Adrenal gland (tissue), 19 donors: ENCODE measurements at places on chromosomes 3 and 15. TPM values are rescaled to one million over a fixed set of nuclear protein-coding genes. Genes with fewer than 3 reads are reported as not detected.

- no peak for DNase-seq
Measured at GRCh38 chr15:74451322-74451721, 9.6 kb downstream of the UBL7 start.

RBP2 gene
- total RNA-seq = not detected

DNA sequence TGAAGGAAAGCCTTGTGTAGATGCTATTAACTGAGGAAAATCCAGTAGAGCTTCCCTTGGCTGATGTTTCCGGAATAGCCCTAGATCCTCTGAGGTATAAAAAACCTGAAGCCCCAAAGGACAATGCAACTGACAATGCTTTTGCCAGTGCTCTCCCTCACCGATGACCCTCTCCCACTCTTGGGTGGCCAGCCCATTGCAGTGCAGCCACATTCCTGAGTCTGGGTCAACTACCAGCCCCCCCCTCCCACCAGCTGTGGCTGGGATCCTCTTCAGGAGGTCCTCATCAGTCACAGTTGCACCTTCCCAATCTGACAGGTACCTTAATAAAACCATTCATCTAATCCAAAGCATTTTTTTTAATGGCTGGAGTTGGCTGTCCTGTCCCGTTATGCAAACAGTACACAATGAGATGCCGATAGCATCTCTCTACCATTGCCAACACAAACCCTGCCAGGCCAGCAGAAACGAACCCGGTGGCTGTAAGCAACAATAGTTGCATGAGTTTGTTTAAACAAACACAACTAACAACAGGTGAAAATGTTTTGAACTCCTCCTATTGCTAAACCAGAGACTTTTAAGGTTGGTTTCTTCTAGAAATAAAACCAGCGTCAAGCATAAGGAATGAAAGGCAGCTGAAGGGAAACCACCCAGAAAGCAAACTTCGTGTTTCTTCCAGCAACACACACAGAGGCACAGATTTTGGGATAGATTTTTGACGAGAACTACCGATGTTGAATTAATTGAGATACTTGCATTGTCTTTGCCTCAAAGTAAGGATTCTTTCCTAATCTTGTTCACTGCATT is 128.3 kb upstream of the ARHGEF3 start:
- DNase-seq = no peak

- no peak for DNase-seq
Measured at GRCh38 chr15:62407216-62407615, 242.1 kb upstream of the C2CD4B start.

DNA sequence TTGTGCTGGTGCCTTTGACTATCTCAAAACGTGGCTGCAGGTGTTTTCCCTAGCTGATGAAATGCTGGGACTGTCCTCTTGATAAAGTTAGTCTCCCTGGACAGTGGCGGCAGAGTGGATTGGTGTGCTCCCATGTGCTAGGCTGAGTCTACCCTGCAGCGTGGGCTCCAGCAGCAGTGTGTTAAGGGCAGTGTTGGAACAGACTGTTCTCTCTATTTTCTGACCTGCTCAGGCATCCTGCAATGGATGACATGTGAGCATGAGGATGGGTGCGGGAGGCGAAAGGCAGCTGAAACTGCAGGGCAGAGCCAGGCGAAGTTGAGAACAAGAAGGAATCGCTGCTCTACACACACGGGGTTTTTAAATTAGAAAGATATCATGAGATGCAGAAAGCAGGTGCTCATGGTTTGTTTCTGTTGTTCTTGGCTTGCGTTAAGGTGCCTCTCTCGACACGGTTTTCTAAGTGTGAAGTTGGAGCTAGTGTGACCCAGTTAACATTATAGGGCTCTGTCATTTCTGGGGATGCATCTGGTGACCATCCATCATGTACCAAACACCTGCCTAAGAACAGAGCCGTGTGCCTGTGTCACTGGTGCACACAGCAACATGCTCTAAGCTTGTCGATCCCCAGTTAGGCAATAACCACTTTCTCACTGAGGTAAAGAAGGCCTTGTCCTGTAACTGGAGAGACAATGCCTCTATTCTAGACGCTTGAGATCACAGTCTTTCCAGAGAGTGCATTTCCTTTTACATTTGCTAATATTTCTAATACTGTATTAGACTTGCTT is 44.3 kb downstream of the SLCO3A1 start:
- no peak for DNase-seq

SEMA3B gene
- total RNA-seq = 217 TPM

DNA sequence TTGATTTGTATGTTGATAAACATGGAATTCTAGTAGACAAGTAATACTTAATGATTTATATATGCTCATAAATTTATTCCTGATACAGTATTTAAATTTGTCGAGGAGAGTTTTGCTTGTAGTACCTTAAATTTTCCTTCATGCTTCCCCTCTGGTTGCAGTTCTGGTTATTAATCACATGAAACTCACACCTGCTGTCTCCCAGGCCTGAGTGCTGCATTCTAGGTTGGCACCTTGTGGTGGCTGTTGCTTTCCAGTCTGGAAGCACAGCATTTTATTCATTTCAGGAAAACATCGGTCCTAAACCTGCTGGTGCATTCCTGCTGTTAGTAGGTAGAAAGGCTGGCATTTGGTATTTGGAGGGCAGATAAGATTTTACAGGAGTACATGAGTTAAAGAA is 44.9 kb downstream of the ATP1B3 start:
- no peak for DNase-seq

- DNase-seq = no peak
Measured at GRCh38 chr3:30440147-30440604, 166.2 kb upstream of the TGFBR2 start.

CHDH gene
- 20.3 TPM for total RNA-seq

SLC6A1 gene
- total RNA-seq = 0.38 TPM

DNA sequence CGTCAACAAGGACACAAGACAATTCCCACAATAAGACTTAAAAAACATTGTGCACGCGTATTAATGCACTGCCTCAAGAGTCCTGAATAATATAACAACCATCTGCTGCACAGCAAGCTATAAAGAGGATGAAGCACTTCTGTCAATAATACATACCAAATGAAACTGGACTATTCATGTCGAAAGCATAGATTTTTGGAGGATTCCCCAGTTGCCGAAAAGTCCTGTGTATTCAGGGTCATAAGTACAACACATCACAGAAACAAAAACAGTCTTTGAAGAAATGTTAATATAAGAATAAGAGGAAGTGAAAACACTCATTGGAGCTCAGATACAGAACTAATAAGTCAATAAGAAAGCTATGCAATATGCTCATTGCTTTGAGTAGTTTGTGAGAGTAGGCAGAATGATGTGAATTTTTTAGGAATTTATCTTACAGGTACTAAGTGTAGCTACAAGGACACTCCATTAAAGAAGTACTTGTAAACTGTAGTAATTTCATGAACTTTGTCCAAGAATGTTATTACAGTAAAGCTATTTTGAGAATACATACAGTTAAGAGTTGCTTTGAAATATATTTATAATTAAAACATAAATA is 31.6 kb downstream of the CBLB start:
- DNase-seq = no peak

GHSR gene
- total RNA-seq = not detected

DNA sequence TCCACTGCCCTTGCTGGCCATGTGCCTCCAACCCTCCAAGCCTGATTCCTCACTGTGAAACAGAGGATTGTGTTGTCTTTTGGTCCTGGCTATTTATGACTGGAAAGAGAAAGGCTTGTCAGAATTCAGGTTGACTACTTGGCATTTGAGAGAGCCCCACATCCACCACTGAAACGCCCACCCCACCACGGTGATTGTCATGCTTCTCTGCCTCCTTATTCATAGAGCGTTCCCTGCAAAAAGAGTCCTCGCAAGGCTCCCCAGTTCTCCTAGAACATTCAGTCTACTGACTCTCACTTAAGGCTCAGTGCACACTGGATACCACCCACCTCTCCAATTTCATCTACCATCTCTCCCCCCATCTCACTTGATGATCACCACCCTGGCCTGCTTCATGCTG is 162.9 kb upstream of the WNT5A start:
- DNase-seq = no peak

ACKR2 gene
- total RNA-seq = 4.2 TPM

GRCh38 chr3:51945926-51946705 is 4.0 kb downstream of the PARP3 start:
- no peak for DNase-seq

GRCh38 chr15:73030122-73030679 is 22.1 kb upstream of the NEO1 start:
- no peak for DNase-seq

GRCh38 chr3:10462641-10463532 is 42.5 kb downstream of the ATP2B2 start:
- no peak for DNase-seq

DNA sequence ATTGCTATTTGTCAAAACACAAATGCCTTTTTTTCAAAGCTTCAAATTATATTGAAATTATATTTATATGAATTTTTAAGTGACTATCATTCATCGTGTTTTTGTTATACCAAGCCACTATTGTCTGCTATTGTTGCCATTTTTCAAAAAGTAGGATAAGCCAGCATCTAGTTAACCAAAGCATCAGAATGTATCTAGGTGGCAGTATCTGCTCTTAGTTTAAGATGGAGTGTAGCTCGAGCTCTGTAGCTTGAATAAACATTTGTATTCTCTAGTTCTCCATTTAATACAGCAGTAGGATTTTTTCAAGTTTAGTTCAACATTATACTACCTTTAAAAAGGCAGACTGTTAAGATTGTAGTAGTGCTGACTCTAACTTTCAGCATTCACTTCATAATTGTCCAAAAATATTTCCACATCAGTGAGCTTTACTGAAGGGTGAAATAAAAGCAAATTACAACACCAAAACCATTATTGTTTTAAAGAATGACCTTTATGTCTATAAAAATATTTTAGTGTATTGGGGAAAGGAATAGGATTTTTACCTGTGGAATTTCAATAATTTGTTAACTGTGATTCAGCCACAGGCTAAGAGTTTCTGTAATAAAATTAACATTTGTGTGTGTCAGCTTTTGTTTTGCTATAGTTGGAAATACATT is 19.6 kb upstream of the C15orf61 start:
- DNase-seq = no peak

FSTL1 gene
- total RNA-seq = 449 TPM

SLC9C1 gene
- not detected for total RNA-seq

DNA sequence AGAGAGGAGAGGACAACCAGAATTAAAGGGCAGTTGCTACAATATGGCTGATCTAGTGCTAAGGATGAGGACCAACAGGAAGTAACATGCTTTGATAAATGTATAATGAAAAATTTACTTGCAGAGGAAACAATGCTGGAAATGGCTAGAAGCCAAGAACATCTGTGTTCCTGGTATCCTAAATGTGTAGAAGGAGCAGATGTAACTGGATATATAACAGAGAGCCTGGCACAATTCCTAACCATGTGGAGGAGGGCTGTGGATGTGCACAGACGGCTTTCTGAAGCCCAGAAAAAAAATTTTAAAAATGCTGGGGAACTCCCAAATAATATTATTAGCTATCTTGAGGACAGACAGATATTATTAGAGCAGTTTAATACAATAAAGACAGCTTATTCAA is 159.4 kb upstream of the GBE1 start:
- DNase-seq = no peak
